ENCODE measurements at places on chromosomes 6 and 20.

DNA sequence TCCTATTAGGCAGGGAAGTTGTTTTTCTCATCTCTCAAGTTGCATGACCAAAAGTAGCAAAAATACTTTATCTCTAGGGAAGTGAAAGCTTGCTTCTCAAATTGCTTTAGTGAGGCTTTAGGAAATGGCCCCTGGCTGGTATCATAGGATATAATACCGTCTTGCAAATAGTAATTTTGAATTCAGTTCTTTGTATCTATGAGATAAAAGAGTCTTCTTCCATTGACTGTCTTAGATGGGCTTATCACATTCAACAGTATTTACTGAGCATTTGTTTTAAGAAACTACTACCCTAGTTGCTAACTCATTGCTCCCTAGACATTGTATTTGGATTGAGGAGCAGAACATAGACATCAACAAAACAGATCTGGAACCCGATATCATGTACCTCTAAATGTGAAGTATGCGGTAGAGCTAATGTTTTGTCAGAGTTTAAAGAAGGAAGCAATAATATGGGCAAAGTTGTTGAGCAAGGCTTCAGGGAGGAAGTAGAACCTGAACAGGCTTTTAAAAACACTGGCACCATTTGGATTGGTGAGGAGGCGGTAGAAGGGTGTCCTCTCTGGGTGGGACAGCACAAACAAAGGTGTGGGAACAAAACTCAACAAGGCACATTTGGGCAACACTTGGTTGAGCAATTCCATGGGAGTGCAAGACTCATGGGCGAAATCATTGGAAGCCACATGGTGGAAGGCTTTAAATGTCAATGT lies 101.5 kb downstream of the SGK1 start:
- no peak for DNase-seq

DNA sequence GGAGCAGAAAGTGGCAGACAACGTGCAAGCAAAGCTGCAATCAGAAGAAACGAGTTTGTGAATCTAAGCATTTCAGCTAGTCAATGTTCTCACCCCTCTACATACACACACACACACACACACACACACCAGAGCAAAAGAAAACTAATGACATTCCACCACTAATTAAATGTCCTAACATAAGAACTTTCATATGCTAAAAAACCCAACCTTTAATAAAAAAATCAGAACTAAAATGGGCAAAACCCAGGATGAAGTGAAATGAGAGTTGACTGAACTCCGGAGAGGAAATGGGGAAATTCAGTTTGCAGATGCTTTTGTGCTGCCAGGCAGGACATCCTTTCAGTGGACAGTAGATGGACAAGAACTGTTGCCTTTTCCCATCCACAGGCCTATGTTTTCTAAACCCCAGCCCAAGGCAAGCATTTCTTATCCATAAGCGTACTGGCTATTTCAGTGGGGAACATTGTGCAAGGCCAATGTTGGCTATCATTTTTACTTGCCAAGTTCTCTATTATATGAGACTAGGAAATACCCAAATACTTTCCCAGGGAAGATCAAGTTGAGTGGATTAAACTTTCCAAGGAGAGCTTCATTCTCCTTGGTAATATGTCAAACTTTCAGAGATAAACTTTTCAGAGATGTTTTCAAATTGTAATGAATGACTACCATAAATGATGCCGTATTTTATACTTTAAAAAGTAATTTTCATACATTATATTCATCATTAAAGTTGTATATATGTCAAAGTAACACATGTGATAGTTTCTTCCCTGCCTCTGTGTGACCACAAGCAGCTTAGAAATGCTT lies 27.3 kb downstream of the RIN2 start:
- no peak for DNase-seq

- DNase-seq, result peak; percentile 30
These were observed 28.5 kb upstream of the EPHA7 start for GRCh38 chr6:93447874-93448273.

GRCh38 chr6:22026164-22026678 lies 270.6 kb downstream of the PRL start:
- DNase-seq, result no peak

GRCh38 chr6:104400844-104401243 lies 458.9 kb downstream of the HACE1 start:
- DNase-seq, result no peak

- no peak for DNase-seq
These were observed 840.5 kb downstream of the HACE1 start for GRCh38 chr6:104019075-104019753.

DNA sequence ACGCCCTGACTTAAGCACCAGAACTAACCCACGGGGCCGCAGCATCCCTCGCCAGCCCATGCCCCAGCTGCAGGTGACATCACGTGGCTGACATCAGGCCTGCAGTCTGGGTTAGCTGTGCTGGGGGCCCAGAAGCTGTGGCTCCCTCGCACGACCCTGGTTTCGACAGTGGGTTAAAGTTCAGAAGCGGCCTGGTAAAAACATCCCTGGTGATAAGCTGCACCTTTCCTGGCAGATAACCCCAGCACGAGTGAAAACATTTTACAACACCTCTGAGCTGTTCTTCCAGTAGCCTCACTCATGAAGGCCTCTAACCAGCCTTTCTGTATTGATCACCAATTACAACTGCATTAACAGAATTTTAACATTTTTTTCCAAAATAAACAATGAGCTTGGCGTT lies 136.4 kb upstream of the RREB1 start:
- no peak for DNase-seq

DNA sequence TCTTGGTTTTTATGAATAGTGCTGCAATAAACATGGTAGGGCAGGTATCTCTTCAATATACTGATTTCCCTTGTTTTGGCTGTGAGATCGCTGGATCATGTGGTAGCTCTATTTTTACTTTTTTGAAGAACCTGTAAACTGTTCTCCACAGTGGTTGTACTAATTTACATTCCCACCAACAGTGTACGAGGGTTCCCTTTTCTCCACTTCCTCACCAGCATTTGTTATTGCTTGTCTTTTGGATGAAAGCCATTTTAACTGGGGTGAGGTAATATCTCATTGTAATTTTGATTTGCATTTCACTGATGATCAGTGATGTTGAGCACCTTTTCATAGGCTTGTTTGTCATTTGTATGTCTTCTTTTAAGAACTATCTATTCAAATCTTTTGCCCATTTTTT lies 8.0 kb upstream of the ARG1 start:
- no peak for DNase-seq

DNA sequence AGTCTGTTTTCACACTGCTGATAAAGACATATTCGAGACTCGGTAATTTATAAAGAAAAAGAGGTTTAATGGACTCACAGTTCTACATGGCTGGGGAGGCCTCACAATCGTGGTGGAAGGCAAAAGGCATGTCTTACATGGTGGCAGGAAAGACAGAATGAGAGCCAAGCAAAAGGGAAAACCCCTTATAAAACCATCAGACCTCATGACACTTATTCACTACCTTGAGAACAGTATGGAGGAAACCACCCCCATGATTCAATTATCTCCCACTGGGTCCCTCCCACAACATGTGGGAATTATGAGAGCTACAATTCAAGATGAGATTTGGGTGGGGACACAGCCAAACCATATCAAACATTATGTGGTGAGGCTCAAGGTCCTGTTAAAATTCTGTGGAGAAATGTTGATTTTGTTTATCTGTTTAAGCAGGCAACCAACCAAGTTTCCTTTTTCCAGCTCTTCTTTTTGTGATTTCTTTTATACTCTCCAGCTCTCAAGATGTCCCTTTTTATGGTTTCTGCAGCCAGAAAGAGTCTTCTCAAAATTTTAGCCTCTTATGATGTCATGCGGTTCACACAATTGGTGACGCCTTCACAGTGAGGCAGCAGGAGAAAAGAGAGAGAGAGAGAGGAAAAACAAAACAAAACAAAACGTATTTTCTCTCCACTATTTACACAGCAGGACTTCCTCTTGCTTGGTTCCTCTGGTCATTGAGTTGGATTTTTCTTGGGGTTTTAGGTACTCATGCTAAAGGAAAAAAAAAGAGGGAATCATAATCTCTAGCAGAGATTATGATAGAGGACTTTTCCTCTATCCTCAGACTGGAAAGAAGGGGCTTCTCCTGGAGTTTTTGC lies 18.0 kb downstream of the AIG1 start:
- DNase-seq, result no peak

DNA sequence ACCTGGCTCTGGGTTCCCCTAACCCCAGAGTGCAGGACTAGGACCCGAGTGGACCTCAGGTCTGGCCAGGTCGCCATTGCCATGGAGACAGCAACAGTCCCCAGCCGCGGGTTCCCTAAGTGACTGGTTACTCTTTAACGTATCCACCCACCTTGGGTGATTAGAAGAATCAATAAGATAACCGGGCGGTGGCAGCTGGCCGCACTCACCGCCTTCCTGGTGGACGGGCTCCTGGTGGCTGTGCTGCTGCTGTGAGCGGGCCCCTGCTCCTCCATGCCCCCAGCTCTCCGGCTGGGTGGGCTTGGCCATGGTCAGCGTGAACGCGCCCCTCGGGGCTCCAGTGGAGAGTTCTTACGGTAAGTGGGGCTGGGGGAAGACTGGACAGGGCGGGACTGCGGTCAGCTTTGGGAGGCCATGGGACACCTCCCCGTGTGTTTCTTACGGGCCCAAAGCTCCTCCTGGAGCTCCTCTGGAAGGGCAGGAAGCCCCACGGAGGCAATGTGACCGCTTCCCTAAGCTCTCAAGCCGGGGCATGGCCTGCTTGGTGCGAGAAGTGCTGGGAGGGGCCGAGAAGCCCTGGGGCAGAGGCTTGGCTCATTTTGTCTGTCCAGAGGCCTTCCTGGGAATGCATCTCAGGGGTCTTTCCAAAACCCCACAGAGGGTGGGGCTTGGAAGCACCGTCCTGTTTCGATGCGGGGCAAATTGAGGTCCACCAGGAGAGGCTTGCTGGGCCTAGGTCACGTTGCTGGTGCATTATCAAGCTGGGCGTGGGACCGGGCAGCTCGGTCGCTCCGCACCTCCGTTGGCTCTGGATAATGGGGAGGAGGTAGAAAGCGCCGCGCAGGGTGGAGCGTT lies at the start of gene HNF4A:
TSS of gene HNF4A (plus strand) at position 202 of the 855 bp plus-strand sequence. CDS start at position 308, 106 bp downstream.
- DNase-seq, result no peak

DNA sequence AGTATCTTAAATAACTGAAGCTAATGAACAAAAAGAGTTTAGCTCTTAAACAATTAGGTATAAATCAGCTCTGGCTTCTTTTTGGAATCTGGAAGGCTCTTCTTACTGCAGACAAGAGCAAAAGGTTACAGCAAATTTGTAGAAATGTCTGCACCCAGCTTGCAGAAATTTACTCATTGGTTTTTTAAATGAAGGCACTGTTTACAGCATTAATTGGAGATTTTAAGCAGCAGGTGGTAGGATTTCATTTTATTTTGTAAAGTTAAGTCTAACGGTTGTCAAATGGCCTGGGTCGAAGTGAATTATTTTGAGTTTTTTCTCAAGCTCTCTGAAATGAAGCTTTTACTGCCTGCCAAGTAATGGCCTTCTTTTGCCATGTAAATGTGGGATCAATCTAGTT lies 102.1 kb downstream of the NRSN1 start:
- DNase-seq, result no peak

GRCh38 chr20:57262784-57263609 lies 3.4 kb downstream of the BMP7 start:
- no peak for DNase-seq

DNA sequence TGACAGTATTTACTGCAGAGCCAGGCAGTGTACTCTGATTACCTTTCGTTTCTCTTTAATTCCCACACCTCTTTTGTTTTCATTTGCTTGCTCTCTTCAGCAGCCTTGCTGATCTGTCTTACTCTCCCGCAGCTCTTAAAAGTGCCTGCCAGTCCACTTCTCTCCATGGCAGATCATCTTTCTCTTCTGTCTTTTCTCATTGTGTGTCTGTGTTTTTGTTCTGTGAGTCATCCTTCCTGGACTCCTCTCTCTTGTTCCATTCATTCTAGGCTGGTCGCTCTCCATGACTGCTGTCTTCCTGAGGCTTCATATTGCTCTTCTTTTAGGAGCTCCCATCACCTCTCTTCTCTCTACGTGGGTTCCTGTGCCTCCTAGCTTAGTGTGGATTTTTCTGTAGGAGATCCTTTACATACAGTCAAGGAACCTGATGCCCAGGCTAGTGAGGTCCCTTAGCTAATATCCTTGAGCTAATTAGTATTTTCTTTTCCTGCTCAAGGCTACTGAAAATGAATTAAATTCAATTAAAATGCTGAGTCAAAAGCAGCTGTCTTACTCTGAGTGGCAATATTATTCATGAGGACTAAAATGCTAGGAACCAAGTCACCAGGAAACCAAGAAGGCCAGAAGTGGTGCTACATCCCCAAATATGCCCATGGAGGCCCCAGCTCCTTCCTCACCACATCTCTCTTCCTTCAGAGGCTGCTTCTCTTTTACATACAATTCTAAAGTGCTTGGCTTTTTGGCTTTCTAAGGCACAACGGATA lies 86.1 kb downstream of the SLX4IP start:
- no peak for DNase-seq

- DNase-seq, result peak; percentile 74
These were observed at the start of gene GRIK2 for GRCh38 chr6:101393251-101393828. GRIK2 (plus strand) TSS chr6:101393708.

All from head of caudate nucleus (tissue), 42 donors.